Activated CD4-positive, alpha-beta T cell treated with anti-CD3 and anti-CD28 coated beads, Interleukin-2, amount 50 U/mL, for 24 hours (primary cell): ENCODE measurements at places on chromosomes 16 and 17.

DNA sequence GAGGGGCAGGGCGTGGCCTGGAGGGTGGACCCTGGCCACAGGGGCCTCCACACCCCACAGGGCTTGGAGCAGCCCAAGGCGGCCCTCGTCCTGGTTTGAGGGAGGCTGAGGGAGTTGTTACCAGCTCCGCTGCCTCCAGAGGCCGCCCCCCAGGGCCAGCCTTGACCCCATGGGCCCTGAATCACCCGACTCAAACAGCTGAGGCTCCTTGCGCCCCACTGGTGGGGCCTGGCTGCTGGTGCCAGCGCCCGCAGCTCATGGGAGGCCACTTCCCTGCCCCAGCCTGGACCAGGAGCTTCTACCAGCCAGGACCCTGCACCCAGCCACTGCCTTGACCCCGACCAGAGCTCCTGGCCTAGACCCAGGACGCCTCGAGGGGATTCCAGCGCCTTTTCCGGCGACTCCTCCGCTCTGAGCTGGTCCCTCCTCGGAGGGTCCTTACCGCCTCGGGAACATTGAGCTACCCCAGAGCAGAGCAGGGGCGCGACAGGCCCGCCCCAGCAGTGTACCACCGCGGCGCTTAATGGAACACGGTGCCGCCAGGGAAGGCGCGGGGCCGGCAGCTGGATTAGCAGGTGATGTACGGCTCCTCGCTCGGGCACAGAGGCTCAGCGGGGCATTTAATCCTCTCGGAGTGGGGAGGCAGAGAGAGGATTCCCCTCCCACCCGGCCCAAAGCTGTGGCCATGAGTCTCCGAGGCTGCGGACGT is 37.2 kb downstream of the GSE1 start:
- no peak for DNase-seq

- no peak for DNase-seq
These were observed 80.6 kb downstream of the NETO2 start for GRCh38 chr16:47063011-47063724.

- no peak for DNase-seq
These were observed 2.0 kb downstream of the ADCY7 start for GRCh38 chr16:50268352-50268751.

GRCh38 chr16:84483882-84484565 is 20.4 kb downstream of the MEAK7 start:
- DNase-seq, result no peak

DNA sequence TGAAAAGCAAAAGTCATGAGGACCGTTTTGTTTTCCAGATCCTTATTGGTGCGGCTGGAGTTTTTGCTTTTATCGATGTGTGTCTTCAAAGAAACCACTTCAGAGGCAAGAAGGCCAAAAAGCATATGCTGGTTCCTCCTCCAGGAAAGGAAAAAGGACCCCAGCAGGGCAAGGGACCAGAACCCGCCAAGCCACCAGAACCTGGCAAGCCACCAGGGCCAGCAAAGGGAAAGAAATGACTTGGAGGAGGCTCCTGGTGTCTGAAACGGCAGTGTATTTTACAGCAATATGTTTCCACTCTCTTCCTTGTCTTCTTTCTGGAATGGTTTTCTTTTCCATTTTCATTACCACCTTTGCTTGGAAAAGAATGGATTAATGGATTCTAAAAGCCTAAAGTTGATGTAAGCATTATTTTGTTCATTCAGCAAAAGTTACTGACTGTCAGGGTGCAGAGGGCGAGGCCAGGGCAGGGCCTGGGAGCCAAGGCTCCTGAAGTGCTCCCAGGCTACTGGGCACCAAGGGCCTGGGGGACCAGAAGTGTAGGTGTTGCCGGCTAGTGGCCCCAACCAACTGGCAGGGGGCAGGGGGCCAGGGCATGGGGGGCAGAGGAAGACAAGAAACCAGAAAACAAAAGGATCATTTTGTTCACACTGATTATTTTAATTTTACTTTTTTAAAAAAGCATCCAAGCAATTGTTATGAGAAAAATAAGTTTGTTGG is 8.8 kb downstream of the CMTM2 start:
- DNase-seq, result no peak

GRCh38 chr16:75085556-75085955 is 31.0 kb downstream of the LDHD start:
- DNase-seq, result no peak

DNA sequence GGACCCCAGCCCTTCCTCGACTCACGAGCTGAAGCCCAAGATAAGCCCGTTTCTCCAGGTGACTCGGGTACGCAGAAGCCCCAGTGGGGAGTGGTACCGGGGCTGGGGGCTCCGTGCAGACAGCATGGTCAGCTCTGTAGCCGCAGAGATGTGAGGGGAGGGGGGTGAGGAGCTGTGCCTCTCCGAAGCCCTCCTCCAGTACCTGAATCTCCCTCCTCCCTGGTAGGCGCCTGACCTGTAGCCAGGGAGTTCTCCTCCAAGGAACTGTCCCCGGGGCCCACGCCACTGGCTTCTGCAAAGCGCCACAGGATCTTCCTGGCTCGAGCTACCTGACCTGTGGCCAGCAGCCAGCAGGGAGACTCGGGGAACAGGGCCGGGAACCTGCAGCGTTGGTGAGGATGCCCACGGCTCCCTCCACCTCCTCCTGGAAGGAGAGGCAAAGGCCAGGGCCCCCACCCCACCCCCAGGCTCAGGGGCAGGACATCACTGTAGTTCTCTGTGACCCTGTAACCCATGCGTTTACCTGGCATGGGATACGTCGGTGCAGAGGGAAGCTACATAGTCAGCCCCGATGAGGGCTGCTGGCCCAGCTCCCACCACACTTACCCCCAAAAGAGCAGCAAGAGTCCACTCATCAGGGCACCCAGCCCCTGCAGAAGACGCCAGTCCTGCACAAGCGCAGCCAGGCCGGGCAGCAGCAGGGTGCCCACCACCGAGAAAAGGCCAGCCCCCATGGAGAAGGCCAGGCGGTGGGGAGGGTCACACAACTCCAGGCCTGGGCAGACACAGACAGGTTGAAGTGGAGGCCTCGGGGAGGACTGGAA is 1.7 kb downstream of the SLC22A31 start:
- no peak for DNase-seq

- DNase-seq, result no peak
These were observed 83.8 kb downstream of the SNX11 start for GRCh38 chr17:48191362-48191761.

DNA sequence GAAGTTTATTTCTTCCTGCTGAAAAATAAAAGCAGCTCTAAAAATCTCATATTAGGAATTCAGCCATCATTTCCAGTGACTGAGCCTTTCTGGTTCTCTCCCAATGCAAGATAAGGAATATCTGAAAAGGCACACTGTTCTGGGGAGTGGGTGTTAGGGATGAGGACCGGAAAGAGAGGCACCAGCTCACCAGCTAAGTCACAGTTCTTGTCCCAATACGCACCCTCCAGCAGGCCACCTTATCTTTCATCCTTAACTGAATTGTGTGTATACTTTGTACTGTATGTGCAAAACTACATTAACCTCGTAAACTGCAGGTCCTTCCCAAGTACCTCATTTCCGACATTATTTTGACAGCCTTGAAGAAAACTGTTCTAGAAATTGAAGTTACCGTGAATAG is 11.0 kb downstream of the AMFR start:
- no peak for DNase-seq

- no peak for DNase-seq
These were observed 16.5 kb upstream of the ZFHX3 start for GRCh38 chr16:73064212-73064993.

- no peak for DNase-seq
These were observed 2.4 kb downstream of the MMP15 start for GRCh38 chr16:58027916-58028455.

DNA sequence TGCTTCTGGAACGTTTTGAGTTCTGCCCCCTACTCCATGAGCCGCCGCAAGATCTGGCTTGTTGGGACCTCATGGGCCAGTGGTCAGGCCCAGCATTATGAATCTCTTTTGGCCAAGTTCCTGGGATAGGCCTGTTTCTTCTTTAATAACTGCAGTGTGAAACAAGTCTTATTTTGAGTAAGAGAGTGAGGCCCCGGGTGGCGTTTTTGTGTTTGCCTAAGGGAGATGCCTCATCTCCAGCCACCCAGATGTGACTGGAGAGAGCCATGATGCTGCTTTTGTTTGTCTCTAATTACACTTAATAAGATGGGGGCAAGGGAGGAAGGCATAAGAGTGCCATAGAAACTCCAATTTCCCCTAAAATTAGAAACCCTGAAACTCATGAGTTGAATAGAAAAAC is 39.8 kb downstream of the KSR1 start:
- DNase-seq, result no peak

DNA sequence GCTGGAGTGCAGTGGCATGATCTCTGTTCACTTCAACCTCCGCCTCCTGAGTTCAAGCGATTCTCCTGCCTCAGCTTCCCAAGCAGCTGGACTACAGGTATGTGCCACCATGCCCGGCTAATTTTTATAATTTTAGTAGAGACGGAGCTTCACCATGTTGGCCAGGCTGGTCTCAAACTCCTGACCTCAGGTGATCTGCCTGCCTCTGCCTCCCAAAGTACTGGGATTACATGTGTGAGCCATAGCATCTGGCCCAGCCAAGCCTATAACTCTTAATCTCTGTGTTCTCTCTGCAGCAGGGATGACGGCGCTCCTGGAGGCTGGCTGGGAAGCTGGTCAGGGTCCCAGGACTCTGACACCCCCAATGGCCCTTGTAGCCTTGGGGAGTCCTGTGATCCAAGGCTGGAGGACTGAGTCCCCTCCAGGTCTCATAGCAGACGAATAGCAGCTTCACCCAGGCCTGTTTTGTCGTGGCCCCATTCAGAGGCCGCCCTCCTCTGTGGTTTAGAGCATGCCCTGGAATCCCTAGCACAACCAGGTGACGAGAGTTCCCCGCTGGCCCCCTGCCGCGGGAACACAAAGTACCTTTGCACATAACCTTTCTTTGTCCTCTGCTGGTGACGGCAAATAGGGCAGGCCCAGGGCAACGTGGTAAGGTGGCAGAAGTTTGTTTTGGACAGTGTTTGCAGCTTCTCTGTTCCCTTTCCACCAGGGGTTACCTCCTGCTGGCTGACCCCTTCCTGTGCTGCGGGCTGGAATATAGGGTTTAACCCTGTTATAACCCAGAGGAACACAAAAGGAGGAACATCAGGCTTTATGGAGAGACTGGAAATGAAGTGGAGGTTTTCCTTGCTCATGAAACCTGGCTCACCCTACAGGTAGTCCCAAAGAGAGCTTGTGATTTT is 43.0 kb upstream of the TOB1 start:
- no peak for DNase-seq

- DNase-seq, result no peak
These were observed 258.8 kb upstream of the CDH5 start for GRCh38 chr16:66107661-66108060.

DNA sequence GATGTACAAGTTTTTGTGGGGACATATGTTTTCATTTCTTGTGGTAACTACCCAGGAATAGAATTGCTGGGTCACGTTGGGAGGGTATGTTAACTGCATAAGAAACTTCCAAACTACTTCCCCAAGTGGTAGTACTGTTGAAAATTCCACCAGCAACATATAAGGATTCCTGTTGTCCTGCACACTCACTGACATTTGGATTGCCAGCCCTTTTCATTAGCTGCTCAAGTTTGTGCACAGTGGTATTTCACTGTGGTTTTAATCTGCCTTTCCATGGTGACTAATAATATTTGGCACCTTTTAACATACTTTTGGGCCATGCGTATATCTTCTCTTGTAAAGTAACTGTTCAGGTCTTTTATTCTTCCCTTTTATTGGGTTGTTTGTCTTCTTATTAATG is 103.3 kb downstream of the GNAO1 start:
- no peak for DNase-seq

DNA sequence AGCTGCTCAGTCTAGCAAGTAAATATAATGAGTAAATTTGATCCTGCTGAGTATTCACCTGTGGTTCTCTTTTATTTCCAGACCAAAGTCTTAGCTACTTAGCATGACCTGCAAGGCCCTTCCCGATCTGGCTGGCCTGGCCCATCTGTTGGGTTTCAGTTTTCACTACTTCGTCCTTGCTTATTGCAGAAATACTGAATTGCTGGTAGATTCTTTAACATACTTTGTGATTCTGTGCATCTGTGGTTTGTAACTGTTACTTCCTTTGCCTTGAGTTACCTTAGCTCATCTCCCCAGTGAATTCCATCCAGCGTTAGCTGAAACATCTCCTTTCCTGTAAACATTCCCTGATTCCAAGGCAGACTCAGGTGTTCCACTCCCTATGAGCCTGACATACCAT is 131.1 kb downstream of the PHKB start:
- no peak for DNase-seq

DNA sequence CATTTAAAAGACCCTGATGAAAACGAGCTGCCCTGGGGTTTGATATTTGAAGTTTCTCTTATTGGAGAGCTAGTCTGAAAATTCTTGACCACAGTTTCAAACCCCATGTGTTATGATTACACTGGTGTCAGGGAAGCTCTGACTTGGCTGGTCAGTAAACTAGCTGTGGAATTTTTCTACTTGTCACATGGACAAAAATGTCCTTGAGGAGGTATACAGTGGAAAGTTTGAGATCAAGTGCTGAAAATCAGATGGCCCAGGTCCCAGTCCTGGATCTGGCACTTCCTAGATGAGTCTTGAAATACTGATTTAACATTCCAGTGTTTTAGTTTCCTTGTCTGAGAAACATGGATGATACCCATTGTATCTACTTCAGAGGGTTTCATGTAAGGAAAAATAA is 30.7 kb upstream of the SOX9 start:
- DNase-seq, result no peak

DNA sequence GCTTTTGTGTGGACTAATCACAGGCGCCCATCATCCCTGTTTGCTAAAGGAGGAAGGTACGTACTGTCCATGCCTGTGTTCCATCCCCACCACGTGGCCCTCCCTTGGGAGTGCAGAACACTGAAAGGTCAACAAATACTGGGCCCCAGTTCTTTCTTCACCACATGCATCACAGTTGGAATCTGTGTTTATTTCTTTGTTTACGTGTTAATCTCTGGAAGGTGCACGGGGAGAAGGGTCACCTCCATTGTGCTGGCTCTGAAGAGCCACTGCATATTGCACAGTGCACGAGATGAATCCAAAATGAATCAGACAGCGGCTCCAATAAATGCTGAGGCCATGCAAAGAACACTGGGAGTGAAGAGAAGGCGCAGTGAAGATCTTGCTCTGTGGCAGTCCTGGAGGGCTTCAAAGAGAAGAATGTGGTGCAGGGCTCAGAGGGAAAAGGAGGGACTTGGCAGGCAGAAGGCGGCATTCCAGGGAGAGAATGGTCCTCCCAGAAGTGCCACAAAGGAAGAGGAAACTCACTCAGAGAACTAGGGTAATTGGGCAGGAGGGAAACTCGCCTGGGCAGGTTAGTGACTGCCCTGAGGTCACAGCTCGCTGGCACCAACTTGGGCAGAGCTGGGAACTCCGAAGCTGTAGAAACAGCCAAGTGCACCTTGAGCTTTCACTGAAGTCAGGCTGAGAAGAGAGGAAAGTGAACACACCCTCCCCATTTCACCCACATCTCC is 3.7 kb downstream of the RPH3AL start:
- DNase-seq, result no peak

DNA sequence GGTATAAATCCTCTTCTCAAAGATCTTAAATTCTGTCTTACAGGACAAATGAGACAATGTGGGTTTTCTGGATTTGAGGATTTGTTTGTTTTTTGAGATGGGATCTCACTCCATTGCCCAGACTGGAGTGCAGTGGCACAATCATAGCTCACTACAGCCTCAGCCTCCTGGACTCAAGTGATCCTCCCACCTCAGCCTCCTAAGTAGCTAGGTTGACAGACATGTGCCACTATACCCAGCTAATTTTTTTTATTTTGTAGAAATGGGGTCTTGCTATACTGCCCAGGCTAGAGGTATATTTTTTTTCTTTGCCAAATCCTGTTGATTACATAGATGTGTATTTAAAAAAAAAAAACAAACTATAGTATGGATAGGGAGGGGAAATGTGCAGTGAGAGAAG is 31.8 kb upstream of the SDR42E2 start:
- no peak for DNase-seq
